ENCODE measurements at places on chromosomes 1 and 21. TPM values are rescaled to one million over a fixed set of nuclear protein-coding genes. Genes with fewer than 3 reads are reported as not detected.

Gene PIK3R3
- 1.9 TPM for total RNA-seq

Gene NUP210L
- not detected for total RNA-seq

Gene RIPPLY3
- total RNA-seq: not detected

Gene SIM2
- total RNA-seq: not detected

Gene CAMSAP2
- total RNA-seq: 52.6 TPM

Gene MCOLN2
- total RNA-seq: 1.0 TPM

Gene SPRR4
- not detected for total RNA-seq

Gene MLLT11
- total RNA-seq: 3.7 TPM

Gene BSND
- not detected for total RNA-seq
